Activated T-helper 1 cell treated with Interleukin-2 at 50 U/mL for 16 hours (primary cell): ENCODE measurements at places on chromosomes 1 and 21.

- DNase-seq, result peak; percentile 63
These were observed 1.4 kb downstream of the KLHL21 start for GRCh38 chr1:6601049-6601922.

- DNase-seq, result no peak
These were observed 481.1 kb upstream of the PTBP2 start for GRCh38 chr1:96240438-96240837.

DNA sequence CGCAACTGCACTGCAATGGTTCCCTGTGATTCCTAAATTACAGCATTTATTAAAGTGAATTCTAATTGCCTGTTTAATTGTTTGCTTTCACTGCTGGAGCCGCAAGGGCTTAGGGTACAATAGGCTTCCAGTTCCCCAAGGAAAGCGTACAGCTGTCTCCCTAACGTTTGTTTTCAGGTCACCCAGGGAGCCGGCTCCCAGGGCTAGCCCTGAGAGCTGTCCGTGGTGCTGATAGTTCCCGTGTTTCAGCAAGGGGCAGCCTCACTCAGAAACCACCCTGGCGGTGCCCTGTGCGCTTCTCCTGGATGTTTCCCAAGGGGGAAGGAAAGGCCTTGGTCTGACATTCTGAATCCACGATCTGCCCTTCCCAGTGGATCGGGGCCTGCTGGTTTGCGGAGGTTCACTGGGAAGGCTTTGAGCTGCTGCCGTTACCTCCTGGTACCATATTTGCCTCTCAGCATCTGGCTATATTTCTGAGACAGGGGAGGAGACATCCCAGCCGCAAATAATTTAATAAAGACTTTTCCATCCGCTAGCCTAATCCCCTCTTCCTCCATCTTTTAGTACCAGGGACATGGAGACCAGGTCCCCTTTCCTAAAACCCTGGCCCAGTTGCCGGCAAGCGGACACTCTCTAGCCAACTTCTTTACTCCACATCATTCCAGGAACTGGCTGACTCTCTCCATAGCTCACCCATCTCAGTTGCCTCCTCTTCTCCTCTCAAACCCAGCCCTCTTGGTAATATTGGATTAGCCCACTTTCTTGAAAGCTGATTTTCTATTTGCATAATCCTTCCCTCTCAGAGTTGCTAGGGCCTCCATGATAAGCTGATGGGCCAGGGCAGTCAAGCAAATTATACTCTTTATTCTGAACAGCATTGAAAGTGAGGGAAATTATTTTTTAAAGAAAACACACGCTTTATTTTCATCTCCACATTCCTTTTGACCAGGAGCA is 149.0 kb downstream of the IGSF21 start:
- DNase-seq, result no peak

DNA sequence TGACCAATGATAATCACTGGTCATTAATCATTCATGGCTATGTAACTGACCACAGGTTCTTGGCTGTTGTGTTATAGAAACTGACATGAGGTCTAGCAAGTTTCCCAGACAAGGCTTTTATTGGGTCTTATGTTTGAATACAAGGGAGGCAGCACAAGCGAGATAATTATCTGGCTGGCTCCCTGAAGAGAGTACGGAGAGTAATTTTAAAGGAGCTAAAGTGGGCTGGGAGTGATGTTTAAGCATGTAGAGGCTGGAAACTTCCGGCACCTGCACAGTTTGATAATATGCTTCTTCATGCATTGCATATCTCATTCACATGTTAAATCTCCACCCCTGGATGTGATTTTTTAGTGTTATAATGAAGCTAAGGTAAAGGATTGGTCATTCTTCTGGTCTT is 116.2 kb upstream of the KCNK1 start:
- DNase-seq, result no peak

- DNase-seq, result no peak
These were observed 12.2 kb downstream of the OLFML2B start for GRCh38 chr1:162011337-162012012.

GRCh38 chr1:222821239-222821638 is 6.4 kb downstream of the DISP1 start:
- DNase-seq, result no peak

GRCh38 chr1:233217832-233218231 is 77.7 kb downstream of the PCNX2 start:
- DNase-seq, result no peak

- DNase-seq, result no peak
These were observed 8.7 kb downstream of the NPHP4 start for GRCh38 chr1:5983361-5984103.

GRCh38 chr1:32666901-32667566 is 16.0 kb downstream of the RBBP4 start:
- no peak for DNase-seq

- no peak for DNase-seq
These were observed 179.0 kb upstream of the TNR start for GRCh38 chr1:175922254-175922881.

DNA sequence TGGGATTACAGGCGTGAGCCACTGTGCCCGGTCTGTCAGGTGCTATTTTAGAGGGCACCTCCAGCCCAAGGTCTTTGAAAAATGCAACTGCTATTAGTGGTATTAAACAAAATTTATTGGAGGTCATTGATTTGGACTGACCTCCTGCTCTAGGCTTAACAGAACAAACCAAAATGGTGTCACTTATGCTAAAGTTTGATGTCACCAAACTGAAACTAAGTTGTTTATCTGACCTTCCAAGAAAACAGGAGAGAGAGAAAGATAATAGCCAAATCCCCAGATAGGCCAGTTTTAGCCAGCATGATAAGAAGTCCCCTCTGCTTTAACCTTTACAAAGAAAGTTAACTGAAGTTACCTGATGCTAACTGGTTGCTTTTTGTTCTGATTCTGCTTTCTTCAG is 8.1 kb upstream of the INAVA start:
- no peak for DNase-seq

DNA sequence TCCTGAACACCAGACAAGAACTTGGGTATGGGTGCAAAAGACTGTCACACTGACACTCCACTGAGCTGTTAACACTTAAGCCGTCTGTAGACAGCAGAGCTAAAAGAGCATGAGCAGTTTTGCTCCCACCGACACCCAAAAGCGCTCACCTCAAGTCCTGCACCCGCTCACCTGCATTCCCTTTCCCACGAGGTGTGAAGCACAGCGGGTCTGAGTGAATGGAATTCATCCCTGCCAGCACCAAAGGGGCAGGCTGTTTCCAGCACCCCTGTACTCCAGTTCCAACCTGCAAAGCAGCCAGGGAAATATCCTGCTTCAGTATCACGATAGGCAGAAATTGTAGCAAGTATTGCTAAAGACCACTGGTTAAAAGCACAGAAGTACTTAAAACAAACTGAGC is 28.8 kb downstream of the KRTAP21-3 start:
- no peak for DNase-seq

DNA sequence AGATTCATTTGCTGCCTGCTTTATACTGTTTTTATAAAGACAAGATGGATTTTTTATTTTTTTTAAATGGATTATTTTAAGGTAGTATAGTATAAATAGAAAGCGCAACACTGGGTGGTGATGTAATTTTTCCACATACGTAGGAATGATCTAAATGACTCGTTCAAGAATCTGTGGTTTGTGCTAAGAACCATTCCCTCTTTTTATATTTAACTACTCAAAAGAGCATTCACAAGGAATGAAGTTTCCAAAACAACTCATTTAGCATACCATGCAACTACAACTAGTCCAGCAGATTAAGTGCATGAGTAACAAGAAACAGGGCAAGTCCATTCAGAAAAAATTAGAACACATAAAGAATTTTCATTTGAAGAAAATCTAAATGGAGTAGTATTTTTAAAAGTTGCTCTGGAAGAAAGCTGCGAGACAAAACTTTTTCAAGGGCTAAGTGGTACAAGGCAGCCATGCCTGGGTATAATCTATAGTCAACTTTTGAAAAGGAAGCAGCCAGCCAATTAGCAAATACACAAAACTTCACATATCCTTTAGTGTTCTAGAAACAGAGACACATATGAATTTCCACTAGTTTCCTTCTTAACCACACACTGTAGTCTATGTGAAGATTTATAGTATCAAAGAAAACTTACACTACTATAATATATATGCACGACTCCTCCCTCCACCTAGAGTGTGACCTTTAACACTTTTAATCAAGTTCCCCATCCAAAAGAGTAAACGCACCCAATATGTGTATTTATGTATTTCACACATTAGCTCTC is 23.4 kb downstream of the GTF2B start:
- DNase-seq, result no peak

DNA sequence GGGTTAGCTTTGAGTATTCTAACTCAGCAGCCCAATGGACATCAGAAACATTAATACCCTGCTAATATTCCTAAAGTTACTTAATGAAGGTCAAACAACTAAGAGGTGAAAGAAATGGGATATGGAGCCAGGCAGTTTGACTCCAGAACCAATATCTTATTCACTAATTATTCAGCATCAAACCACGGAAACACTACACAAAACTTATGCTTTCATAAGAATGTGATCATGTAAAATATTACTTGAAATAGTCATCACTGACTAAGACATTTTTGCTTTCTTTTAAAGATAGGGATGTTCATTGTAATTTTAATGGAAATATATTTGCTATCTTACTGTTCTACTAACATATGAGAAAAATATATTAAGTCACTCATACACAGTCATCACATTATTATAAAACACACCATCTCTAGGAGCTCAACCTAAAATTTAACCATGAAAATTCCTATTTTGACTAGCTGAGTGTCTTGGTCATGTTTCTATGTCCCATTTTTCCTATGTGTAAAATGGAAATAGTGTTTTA is 240.9 kb downstream of the KCTD3 start:
- no peak for DNase-seq

DNA sequence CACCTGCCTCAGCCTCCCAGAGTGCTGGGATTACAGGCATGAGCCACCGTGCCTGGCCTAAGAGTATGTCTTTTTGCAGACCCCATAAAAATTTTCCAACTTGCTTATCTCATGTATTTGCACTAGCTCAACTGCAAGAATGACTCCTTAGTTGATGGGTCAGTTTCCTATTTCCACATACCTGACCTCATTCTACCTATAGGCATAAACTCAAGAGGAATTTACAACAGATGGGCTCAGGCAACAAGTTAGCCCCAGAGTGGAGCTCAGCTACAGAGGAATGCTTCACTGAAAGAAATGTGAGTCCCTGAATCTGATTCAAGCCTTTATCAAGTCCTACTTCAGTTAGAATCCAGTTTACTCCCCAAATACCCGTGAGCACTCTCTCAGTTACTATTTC is 5.3 kb upstream of the SLC37A1 start:
- no peak for DNase-seq

GRCh38 chr1:183552891-183553290 is 37.4 kb downstream of the NCF2 start:
- no peak for DNase-seq

DNA sequence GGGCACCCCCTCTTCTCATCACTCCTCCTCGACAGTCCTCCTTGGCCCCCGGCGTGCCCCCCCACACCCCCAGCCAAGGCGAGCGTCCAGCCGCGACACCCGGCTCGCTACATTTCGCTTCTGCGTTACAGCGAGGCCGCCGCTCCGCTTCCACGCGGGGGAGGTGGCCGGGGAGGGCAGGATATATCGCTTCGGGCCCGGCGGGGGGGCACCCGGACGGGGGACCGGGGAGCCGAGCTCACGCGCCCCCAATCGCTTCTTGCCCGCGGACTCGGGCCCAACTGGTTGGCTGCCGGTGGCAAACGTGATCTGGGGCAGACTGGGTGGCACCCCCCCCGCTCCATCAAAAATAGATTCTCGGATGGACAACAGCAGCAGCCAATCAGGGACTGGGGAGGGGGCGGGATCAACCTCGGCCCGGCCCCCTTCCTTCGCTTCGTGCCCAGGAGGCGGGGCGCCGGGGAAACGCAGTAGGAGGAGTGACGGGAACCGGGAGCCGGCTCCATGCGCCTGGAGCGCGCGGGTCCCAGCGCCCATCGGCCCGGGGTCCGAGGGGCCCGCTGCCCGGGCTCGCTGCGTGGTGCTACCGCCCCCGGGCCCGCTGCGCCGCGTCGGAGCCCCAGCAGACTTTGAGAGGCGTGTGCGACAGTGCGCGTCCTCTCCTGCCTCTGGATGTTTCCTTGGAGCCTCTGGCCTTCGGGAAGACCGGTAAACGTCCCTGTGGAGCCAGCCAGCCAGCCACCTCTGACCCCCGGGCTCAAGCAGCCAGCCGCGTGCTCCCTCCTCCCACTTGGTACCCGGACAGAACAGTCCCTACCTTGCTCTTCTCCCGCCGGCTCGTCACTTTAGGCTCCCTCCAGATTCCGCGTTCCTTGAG is at the start of gene SLC41A1:
Gene SLC41A1, minus strand, starts transcription at position 321 of the 877 bp plus-strand sequence. CDS start 2,757 bp downstream, outside the sequence.
- DNase-seq, result peak; percentile 87

DNA sequence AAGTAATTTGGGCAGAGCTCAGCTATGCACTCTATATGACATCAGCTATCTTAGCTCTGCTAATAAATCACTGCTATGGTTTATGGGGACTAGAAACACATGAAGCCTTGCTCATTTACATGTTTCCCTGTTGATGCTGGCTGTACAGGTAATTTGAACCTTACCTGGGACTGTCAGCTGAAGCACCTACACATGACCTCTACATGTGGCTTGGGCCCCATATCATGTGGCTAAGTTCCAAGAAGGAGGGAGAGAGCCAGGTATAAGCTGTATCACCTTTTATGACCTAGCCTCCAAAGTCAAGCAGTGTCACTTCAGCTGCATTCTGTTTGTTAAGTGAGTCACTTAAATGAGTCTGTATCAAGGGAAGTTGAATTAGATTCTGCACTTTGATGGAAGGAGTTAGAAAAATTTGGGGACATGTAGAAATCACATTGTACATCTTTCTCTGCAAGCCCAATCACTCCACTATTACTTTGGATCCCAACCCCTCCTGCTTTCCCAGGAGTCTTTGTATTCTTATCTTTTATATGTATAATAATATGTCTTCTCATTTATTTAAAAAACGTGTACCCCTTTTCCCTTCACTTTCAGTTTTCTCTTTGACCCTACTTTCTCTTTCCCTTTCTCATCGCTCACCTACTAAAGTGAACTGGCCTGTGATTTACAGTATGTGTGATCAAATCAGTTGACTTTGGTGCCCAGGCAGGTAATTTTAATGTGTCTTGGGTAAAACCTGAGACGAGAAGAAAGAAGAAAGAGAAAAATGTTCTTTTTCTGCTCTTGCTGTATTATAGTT is 53.4 kb upstream of the PRKACB start:
- no peak for DNase-seq

- peak; percentile 21 for DNase-seq
These were observed 800 bp downstream of the DR1 start for GRCh38 chr1:93346421-93346993.

DNA sequence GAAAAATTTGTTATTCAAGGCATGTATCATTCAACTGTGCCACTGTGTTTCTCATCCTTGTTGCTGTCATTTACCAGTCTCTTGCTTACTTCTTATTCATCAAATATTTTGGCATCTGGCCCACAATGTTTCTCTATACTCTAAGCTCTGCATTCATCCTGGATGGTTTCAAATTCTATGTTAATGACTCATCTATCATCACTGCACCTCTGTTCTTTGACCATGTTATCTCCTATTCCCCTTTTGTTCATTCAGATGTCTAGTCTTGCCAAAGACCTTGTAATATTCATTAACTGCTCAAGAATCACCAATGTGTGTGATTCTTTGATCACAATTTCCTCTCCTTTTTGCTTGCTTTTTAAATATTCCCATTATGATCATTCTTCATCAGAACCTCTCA is 54.6 kb upstream of the PRKACB start:
- no peak for DNase-seq
